Activated CD8-positive, alpha-beta memory T cell treated with anti-CD3 and anti-CD28 coated beads for 1 hour (primary cell): ENCODE measurements at places on chromosomes 5 and 9.
A peak's percentile ranks its signal among the peaks of the same experiment; 100 is the strongest.

- peak; percentile 5 for DNase-seq
These were observed 394.9 kb downstream of the GADD45G start for GRCh38 chr9:89999534-90000370.

GRCh38 chr9:91571036-91571435, 147.4 kb upstream of the NFIL3 start:
- DNase-seq, result no peak

GRCh38 chr9:116322521-116322920, 168.9 kb downstream of the PAPPA start:
- no peak for DNase-seq

GRCh38 chr9:21027295-21027694, 4.1 kb downstream of the HACD4 start:
- no peak for DNase-seq

DNA sequence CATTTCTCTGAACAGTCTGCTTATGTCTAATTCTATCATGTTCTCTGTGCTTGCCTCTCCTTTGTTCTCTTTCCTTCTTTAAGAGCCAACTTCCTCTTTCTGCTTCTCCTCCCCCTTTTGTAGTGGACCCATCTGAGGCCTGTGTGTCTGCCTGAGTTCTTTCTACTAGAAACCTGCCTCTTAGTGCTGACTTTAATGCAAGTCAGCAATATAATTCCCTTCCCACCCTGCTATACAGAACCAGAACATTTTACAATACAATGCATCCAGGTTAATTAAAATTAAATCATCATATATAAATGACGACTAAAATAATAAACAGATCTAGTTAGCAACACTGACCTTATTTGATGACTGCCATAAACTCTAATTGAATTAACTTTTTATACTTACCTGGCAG, 82.6 kb upstream of the GAS1 start:
- no peak for DNase-seq

DNA sequence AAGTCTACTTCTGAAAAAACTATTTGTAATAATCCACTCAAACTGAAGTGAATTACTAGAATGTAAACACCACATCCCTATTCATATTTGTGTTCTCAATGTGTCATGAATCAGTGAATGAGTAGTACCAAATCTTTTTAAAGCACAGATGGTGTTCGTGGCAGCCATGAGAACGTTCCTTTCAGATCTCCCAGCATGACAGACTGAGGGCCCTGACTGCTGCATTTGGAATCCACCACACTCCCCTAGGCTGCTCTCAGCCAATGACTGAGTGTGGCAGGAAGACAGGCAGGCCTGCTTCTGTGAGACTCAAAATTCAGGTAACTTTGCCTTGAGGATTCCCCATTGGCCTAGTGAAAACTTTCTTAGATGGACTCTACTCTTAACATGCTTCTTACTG, 10.9 kb upstream of the JMY start:
- no peak for DNase-seq

DNA sequence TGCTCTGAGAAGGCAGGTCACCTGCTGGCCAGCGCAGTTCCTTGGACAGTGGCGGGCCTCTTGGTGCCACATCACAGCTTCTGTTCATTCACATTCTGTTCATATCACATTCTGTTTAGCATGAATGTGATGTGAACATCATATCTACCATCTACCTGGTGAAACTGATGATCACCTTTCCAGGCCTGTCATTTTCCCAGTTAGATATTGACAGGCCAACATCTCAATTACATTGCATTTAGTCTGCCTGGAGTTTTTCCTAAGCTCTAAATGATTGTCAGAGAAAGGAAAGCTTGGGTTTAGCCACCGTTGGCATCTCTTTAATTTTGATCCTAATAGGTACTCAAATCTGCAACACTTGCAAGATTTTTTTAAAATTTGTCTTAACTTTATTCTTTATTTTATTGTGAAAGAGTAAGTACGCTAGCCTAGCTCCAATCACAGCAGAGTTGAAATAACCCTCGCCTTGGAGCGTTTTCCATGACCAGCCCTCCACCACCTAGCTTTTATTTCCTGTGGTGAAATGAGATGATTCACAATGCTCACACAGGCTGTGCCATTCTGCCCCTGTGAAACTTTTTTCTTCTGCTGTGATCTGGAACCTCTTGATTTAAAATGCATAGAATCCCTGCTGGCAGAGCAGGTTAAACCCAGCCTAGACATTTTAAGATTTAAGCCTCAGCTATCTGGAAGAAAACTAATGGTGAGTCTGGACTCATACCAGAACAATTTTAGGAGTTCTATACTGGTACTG, 225.0 kb downstream of the ESM1 start:
- no peak for DNase-seq

DNA sequence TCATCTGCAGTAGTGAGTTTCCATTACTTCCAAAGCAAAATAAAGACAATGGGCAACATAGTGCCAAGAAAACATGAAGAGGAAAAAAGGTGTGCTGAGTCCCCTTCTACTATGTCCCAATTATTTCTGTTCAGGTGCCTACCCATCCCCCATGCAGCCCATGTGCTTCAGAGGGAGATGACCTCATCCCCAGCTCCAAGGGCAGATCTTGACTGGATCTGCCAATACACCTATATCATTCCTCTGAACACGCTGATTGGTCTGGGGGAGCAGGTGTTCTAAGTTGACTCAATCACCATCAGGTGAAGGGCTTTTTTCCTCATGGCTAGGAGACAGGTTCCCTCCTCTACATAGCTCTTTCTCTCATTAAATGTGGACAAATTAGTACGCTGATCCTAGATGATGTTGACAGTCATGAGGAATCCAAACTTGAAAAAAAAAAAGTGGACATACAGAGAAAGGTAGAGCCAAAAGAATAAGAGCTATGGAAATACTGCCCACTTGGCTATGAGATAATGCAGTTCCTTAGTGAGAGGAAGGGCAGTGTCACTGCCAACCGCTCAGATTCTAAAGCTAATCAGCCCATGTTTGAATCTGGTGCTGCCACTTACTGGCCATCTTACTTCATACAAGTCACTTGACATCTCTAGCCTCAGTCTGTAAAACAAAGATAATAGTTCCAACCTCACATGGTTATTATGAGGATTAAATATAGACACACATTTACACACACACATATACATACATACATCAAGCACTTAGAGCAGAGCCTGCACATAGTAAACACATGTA, 23.1 kb downstream of the PRELID2 start:
- no peak for DNase-seq
